ENCODE measurements at places on chromosomes 1 and 21.

- no peak for DNase-seq
Measured at GRCh38 chr1:7389201-7389905, 381.7 kb upstream of the VAMP3 start.

GRCh38 chr1:200143347-200143746 lies 115.8 kb downstream of the NR5A2 start:
- DNase-seq = no peak

DNA sequence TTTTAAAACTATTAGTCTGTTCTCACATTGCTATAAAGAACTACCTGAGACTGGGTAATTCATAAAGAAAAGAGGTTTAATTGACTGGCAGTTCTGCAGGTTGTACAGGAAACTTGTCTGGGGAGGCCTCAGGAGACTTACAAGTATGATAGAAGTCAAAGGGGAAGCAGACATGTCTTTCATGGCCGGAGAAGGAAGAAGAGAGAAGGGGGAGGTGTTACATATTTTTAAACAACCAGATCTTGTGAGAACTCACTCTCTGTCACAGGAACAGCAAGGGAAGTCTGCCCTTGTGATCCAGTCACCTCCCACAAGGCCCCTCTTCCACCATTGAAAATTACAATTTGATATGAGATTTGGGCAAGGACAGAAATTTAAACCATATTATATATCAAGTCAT lies 55.9 kb downstream of the CLIC4 start:
- DNase-seq = no peak

DNA sequence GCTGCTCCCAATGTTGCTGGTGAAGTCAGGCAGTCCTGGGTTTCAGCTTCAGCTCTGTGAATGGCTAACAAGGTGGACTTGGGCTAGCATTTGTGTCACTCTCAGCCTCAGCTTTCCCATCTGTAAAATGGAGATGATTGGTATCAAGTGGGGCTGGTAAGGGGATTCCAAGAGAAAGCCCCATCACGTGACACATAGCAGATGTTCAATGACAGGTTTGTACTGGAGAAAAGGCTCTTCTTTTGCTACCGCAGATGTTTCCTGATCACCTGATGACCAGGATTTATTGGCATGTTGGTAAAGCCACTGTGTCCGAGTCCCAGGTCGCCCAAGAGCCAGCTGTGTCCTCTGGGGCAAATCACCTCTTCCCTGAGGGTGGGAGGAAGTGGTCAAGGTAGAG lies 335.0 kb downstream of the MATN1 start:
- no peak for DNase-seq

GRCh38 chr1:185819798-185820197 lies 85.6 kb downstream of the HMCN1 start:
- DNase-seq = no peak

GRCh38 chr1:183593356-183593755 lies 3.1 kb upstream of the NCF2 start:
- no peak for DNase-seq

DNA sequence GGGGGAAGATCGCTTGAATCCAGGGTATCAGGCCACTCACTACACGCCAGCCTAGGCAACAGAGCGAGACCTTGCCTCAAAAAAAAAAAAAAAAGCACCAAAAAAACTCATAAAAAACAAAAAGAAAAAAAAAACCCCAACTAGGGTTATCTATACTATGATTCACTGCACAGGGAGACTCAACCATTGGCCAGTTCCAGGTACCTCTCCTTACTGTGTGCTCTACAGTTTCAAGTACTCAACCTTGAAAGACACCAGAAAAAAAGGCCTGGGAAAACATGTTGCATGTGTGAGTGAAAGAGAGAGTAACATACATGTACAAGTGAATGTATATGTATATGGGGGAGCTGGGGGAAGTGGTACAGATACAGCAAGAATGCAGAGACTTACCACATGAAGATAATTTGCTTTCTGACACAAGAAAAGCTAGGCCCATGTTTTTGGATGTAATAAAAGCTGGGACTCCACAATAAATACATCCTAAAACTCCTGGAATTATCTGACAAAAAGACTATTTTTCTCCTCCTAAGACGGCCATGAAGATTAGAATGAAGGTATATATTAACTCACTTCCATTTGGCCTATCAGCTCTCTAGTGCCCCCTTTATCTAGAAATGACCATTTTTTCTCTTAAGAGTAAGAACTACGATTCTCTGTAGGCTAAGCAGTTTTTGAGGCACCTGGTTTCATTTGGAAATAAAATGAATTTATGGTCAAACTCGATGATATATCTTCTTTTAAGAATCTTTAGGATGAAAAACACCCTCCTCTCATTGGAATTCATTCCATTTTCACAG lies 52.2 kb downstream of the SLC27A3 start:
- no peak for DNase-seq

DNA sequence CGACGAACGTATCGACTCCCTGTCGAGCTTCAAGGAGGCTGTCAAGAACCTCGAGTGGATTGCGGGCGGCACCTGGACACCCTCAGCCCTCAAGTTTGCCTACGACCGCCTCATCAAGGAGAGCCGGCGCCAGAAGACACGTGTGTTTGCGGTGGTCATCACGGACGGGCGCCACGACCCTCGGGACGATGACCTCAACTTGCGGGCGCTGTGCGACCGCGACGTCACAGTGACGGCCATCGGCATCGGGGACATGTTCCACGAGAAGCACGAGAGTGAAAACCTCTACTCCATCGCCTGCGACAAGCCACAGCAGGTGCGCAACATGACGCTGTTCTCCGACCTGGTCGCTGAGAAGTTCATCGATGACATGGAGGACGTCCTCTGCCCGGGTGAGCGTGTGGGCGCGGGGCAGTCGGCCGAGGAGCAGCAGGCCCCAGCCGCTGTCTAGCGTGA lies 28.0 kb downstream of the COL6A2 start:
- DNase-seq = no peak

DNA sequence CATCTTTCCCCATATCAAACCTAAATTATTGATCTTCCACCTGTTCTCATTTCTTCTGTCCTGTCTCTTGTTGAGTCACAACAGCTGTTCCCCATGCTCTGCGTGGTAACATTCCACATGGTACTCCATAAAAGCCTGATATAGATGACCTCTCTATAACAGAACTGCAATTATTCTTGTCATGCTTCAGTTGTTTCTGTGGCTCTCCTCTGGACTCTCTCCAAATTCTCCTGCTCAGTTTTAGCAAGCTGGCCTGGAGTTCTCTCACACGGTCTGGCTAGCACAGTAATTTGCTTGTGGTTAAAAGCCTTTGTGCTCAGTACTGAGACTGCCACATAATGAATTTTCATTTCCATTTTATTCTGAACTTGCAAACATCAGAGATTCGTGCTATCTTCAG lies 10.6 kb upstream of the LRRC39 start:
- DNase-seq = no peak

Measured in T-helper 1 cell (primary cell).